ENCODE measurements at places on chromosomes 16 and 17.

DNA sequence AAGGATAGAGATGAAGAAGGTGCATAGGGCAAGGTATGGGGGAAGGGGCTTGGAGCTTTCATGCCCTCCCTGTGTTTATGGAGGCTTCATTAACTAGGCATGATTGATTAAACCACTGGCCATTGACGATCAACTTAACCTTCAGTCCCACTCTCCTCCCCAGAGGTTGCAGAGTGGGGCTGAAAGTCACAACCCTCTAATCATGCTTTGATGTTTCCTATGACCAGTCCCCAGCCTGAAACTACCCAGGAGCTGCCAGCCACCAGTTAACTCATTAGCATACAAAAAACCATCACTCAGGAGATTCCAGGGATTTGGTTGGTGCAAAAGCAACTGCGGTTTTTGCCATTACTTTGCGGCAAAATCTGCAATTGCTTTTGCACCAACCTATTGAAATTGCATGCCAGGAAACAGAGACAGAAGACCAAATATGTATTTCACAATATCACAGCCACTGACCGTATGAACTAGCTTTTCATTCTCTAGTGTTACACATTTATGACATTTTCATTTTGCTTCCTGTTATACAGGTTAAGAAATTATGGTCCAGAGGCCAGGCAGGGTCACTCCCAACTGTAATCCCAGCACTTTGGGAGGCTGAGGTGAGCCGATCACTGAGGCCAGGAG lies 5.4 kb downstream of the GFOD2 start:
- DNase-seq: no peak

GRCh38 chr17:6435968-6436367 lies 1.0 kb upstream of the AIPL1 start:
- peak; percentile 82 for DNase-seq

- no peak for DNase-seq
These were observed 96.8 kb upstream of the CA10 start for GRCh38 chr17:52255347-52255746.

GRCh38 chr17:8898636-8899035 lies 31.2 kb upstream of the PIK3R6 start:
- no peak for DNase-seq

GRCh38 chr17:17067257-17067656 lies 25.0 kb downstream of the MPRIP start:
- peak; percentile 54 for DNase-seq

DNA sequence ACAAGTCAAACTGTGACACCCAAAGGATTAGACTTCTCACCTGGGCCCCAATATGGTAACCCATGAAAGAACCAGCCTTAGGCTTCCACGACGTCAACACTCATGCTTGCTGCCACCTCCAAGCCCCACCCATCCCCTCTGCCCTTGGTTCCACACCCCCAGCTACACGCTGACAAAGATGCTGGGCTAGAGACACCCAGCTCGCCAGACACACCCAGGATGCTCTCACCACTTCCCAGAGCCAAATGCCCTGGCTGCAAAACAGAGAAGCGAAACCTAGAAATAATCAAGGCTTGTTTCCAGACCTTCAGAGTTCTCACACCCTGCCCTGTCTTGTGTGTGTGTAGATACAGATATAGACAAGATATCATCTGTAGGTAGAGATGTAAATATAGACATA lies 26.0 kb upstream of the ADCY9 start:
- no peak for DNase-seq

DNA sequence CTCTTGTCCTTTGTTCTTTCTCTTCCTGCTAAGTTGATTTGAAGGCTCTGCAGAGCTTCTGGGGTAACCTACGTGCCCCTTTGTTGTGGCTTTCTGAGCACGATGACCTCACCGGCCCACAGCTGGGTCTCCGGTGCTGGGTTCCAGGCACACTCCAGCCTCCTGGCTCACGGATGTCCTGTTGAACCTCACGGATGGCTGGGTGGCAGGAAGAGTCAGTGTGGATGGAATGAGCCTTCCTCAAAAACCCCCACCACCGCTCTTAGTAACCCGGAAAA lies 116.0 kb downstream of the SOCS1 start:
- DNase-seq: no peak

GRCh38 chr17:57678393-57678792 lies 66.7 kb downstream of the CCDC182 start:
- DNase-seq: no peak

GRCh38 chr16:57906382-57907316 lies 64.3 kb downstream of the CNGB1 start:
- DNase-seq: no peak

- no peak for DNase-seq
These were observed 24.5 kb downstream of the CDK5RAP3 start for GRCh38 chr17:47995241-47995935.

DNA sequence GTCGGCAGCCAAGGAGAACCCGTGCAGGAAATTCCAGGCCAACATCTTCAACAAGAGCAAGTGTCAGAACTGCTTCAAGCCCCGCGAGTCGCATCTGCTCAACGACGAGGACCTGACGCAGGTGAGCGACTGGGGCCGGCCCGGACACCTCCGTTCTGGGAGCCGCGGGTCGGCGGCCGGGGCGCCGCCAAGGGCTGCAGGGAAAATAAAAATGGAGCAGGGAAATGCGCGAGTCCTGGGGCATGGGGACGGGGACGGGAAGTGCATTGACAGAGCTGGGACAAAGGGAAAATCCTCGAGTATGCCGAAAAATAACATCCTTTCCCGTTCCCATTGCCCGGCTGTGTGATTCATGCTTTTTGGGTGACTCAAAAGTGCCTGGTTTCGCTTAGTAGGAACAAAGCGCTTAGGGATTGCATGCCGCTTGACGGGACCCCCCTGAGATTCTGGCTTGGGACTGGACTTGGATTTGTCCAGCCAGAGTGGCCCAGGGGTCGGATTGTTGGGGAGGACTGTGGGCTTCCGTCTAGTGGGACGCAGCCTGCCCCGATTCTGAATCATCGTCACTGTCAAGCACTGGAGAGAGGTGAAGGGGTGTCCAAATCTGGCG lies 699 bp downstream of the MPRIP start:
- DNase-seq: peak; percentile 47

DNA sequence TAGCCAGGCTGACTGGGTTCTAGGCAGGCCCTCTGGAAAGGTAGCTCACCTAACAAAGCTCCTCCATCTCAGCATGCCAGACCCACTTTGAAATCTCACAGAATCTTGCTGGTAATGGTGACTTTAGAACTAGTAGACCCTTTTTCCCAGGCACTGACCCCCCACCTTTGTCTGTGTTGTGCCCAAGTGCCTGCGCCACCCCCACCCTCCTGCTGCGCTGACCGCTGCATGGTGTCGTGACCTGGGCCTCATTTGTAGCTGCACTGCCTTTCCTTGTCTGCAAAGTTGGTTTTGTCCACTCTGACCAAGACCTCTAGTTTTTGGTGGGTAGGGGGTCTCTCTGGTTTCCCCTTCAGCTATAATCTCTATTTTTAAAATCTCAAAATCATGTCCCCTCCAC lies 6.8 kb downstream of the ATXN1L start:
- DNase-seq: no peak

DNA sequence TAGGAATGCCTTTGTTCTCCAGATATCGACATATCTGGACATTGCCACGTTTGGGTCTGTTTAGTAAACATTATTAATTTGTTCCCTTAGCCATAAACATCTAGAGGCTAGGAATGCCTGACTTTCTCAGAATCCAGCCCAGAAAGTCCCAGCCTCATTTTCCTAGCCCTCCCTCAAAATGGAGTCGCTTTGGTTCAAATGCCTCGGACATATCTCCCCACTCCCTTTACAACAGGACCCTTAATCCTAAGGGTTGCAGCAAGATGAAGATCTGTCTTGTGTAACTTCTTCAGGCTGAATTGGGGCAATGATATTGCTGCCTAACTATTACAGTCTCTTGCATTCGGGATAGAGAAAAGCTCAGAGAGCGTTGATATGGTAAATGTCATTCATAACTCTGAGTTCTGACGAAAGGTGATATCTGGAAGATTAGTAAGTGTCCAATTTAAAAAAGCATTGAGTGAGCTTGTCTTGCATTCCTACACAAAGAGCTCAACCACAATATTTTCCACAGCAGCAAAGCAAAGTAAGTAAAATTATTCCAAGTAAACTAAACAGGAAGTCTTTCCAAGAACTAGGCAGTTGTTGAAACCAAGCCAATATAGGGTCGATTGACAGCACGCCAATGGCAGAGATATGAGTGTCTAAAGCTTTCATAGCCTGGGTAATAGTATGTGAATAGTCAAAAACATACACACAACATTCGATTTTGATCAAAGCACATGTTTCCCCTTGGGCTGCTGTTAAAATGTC lies 46.0 kb upstream of the ARL4D start:
- no peak for DNase-seq

GRCh38 chr17:39729280-39729851 lies 966 bp downstream of the MIEN1 start:
- no peak for DNase-seq

GRCh38 chr17:45117848-45118646 lies 14.3 kb downstream of the PLCD3 start:
- DNase-seq: no peak

- no peak for DNase-seq
These were observed 4.1 kb downstream of the KRTAP29-1 start for GRCh38 chr17:41298458-41299135.

- DNase-seq: no peak
These were observed 12.7 kb upstream of the SPNS2 start for GRCh38 chr17:4485676-4486646.

DNA sequence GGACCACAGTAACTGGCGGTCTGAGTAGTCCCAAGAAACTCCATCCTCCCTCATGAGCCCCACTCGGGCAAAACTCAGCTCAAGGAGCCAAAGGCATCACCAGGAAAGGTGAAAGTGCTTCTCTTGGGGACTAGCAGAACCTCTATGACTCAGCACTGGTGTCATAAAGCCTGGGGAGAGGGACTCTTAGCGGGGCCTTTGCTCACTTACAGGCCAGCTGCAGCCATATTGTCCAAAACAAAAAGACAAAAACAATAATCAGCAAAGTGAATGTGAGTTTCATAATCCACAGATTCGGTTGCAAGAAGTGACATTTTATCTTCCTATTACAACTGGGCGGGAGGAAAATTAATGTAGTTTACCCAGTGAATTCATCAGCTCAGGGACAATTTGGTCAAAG lies at the start of gene TEKT5:
Gene TEKT5 (minus strand): TSS at position 101 of the 400 bp plus-strand sequence. CDS start 57 bp downstream, at position 44.
- no peak for DNase-seq

DNA sequence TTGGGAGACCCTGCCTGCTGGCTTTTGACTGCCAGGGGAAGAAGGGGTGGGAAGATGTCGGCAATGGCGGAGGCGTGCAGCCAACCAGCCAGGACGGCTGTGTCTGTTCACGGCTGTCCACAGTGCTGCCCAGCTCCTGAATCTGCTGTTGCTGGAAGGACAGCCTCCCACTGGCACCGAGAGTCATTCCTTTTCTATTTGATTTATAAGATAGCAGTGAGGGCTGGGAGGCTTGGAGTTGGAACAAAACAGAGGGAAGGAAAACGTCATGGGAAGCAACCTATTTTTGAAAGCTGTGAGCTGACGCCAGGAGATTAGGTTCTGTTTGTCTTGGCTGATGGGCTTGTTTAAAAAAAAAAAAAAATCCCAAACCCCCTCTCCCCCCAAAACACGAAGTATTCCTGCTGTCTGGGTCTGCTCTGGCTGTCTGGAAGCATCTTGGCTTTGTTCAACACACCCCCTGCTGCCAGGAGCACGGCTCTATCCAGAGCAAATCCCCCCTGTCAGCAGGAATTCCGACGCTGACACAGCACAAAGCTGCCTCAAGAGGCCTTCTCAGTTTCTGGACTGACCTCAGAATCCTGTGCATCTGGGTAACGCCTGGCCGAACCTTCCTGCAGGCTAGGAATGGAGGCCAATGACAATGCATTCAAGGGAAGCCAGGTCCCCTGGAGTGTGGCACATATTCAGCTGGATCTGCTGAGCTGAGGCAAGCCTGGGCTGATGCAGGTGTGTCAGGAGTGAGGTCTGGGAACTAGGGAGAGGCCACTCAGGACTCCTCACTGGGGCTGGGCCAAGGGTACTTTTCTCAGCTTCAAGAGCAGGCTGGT lies 41.0 kb upstream of the SREBF1 start:
- DNase-seq: peak; percentile 93

- peak; percentile 54 for DNase-seq
These were observed 17.7 kb downstream of the PLCG2 start for GRCh38 chr16:81796583-81797346.

- DNase-seq: peak; percentile 70
These were observed 258.4 kb downstream of the MAP2K6 start for GRCh38 chr17:69672924-69673323.

- DNase-seq: no peak
These were observed 7.1 kb upstream of the SGF29 start for GRCh38 chr16:28546626-28547025.

GRCh38 chr17:68155692-68156091 lies 92.2 kb upstream of the AMZ2 start:
- DNase-seq: no peak

GRCh38 chr16:982145-983043 lies 824 bp downstream of the SOX8 start:
- DNase-seq: no peak

DNA sequence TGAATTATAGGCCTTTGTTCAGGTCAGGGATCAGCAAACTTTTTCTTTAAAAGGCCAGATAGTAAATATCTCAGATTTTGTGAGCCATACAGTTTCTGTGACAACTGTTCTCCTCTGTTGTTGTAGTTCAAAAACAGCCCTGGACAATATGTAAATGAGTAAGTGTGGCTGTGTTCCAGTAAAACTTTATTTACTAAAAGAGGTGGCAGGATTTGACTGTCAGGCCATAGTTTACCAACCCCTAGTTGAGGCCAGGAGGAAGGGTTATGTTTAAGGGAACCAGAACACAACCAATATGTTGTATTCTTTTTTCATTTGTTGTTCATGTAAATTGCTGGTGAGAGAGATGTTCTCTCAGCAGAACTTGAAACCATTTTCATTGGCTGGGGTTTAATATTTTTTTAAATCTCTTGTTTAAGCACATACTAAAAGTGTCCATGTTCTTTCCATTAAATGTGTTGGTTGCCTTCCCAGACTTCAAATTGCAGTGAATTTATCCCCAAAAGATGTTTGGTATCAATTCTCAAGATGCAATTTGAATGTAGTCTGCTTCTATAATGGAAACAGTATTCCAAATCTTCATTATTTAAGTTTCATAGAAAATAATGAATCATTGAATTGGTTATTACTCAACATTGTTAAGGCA lies 260.3 kb downstream of the FTO start:
- no peak for DNase-seq

DNA sequence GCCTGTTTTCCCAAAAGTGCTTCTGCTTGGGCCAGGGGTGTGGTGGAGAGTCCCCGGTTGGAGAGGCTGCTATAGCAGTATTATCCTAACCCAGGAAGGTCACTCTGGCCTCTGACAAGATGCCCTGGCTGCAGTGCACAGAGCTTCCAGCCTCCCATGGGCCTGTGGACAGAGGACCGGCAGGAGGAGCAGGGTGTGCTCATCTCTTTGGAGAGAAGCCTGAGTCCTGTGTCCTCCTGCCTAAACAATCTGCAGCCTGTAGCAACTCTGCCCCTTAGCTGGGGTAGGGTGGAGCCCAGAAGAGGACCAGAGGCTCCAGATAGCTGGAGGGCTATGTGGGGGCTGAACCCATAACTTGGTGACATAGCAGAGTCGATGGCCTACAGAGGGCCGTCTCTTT lies 78.0 kb downstream of the MPRIP start:
- DNase-seq: no peak

- no peak for DNase-seq
These were observed 78.4 kb upstream of the CDC42EP4 start for GRCh38 chr17:73390221-73390620.

GRCh38 chr17:31321481-31321880 lies at the start of gene EVI2A:
Gene EVI2A, minus strand, starts transcription at chr17:31321622. Its CDS starts 2,609 bp downstream, at chr17:31319013.
- DNase-seq: peak; percentile 90

- no peak for DNase-seq
These were observed 13.2 kb upstream of the NUP93 start for GRCh38 chr16:56716761-56717160.

GRCh38 chr17:33475594-33475993 lies 182.5 kb upstream of the ASIC2 start:
- no peak for DNase-seq

- no peak for DNase-seq
These were observed 24.2 kb downstream of the ACTG1 start for GRCh38 chr17:81488276-81488860.
